Activated CD4-positive, alpha-beta T cell treated with anti-CD3 and anti-CD28 coated beads for 1 hour (primary cell): ENCODE measurements at places on chromosomes 6 and 20.

GRCh38 chr6:43297644-43298564 lies at the start of gene SLC22A7:
TSS of gene SLC22A7 (plus strand) at chr6:43298260. CDS start at chr6:43298359, 99 bp downstream.
- no peak for DNase-seq

DNA sequence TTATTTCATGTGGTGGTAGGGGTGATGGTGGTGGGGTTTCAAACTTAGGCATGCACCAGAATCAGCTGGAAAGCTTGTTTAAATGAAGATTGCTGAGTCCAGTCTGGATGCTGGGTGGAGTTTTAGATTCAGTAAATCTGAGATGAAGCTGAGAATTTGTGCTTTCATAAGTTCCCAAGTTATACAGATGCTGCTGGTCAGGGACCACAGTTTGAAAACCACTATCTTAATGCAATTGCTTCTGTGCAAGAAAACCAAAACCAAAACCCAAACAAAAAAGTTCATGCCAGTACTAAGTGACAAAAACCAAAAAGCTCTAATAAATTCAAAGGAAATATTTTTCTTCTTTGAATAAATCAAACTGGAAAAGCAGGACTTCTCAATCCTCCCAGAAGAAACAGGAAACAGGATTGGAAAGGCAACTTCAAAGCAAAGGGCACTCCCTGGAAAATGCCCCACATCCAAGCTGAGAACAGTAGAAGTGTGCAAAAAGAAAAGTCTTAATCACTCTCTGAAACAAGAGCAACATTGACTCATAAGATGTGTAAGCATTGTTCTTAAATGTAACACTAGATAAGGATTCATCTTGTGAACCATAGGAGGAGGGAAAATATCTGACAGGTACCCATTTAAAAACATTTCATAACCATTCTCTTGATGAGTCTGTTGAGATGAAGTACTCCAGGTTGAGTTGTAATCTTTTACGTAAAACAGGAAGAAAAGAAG lies 481.5 kb upstream of the HSF2 start:
- DNase-seq, result no peak

- DNase-seq, result no peak
Measured at GRCh38 chr6:71411882-71412281, 123.3 kb downstream of the OGFRL1 start.

DNA sequence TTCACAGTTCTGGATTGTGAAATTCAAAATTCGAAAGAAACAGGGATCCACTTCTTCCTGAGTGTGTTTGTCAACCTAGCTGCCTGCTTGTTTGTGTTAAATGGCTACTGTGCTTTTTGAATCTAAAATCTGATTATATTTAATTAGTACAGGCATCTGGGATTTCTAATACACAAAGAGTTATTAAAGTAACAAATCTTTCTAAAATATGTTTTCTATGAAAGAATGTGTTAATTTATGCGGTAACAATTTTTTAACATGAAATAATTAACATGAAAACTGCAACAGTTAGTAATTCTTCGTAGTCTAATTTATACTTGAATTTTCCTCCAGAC lies 81.2 kb upstream of the TRAF3IP2 start:
- DNase-seq, result no peak

DNA sequence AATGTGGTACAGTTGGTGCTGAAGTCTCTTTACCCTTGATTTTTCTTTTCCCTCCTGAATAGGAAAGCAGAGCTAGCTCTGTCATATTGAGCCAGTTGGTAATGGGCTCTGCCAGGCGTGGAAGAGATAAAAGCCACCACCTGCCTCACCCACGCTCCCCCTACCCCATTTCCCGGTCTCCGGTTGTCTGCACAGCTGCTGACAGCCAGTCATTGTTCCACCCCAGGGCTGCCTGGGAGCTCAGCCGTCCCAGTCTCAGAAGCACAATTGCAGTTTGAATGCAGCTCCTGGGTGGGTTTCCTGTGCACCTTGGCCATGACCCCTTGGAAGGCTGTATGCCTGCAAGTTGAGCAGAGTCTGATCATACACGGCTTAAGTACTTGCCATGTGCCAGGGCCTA lies 675.2 kb upstream of the FLRT3 start:
- DNase-seq, result no peak

DNA sequence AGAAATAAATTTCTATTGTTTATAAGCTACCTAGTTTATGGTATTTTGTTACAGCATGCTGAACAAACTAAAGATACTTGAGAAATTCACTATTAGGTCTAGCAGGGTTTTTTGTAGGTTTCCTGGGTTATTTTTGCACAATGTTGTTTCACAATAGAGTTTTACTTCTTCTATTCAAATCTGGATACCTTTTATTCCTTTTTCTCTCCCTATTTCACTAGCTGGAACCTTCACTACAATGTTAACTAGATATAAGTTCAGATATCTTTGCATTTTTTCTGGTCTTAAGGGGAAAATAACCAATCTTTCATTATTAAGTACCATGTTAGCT lies 237.7 kb upstream of the CITED2 start:
- no peak for DNase-seq

- no peak for DNase-seq
Measured at GRCh38 chr6:50635429-50635828, 77.9 kb upstream of the TFAP2D start.

GRCh38 chr6:165751486-165751885 lies 88.4 kb upstream of the PDE10A start:
- DNase-seq, result no peak

GRCh38 chr20:48850257-48850976 lies 22.6 kb upstream of the PREX1 start:
- no peak for DNase-seq

DNA sequence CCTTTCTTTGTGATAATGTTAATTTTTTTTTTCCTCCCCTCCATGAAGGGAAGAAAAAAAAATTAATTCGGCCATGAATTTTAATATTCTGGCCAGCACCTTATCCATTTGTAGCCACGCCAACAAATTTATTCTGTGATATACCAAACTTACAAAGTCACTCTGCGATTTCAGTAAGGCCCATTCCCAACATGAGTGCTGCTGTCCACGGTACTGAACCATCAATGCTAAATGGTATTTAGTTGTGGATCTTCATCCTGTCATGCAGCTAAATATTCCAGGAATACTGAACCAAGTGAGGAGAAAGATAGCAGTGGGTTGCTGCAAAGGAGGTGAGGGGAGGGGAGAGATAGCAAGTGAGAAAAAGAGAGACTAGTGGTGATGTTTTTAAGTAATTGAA lies 19.5 kb upstream of the RSPH4A start:
- no peak for DNase-seq

GRCh38 chr6:31945507-31946369 lies at the start of gene CFB:
TSS of gene CFB (plus strand) at chr6:31946095. CDS start at chr6:31946222, 127 bp downstream.
- DNase-seq, result no peak

GRCh38 chr6:43186019-43186418 lies 4.0 kb downstream of the CUL9 start:
- no peak for DNase-seq

GRCh38 chr6:74677463-74677862 lies 528.4 kb downstream of the COL12A1 start:
- no peak for DNase-seq

DNA sequence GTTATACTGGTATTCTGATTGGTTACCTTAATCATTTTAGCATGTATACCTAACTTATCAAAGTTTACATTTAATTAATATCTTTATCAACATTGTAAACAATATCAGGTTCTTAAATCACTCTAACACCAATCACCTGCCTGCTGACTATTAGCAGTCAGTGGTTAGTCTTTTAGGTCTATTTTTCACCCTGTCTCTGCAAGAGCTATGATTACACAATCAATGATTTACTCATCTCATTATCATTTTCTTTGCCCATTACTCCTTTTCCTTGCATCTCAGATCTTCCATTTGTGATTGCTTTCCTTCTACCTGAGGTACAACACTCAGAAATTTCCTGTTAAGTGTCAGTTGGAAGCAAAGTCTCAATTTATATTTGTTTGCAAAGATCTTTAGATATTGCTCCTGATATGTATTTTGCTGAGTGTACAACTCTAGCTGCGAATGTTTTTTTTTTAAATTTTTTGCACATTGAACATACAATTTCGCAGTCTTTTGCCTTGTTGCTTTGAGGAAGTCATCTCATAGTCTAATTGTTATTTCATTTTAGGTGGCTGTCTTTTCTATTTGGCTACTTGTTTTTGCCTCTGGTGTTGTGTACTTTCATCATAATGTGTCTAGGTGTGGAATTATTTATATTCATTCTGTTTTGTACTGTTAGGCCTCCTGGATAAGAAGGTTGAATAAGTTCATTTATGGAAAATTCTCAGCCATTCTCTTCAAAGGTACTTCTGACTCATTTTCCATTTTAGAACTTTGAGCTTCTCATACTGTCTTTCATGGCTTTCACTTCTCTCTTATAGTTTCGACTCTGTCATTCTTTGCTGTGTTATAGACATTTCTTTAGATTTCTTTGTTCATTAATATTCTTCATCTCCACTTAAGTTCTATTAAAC lies 104.9 kb upstream of the CEP162 start:
- DNase-seq, result no peak

GRCh38 chr20:17836303-17836861 lies 132.2 kb downstream of the SNX5 start:
- DNase-seq, result no peak

- DNase-seq, result no peak
Measured at GRCh38 chr6:169221264-169221663, 32.4 kb downstream of the THBS2 start.

DNA sequence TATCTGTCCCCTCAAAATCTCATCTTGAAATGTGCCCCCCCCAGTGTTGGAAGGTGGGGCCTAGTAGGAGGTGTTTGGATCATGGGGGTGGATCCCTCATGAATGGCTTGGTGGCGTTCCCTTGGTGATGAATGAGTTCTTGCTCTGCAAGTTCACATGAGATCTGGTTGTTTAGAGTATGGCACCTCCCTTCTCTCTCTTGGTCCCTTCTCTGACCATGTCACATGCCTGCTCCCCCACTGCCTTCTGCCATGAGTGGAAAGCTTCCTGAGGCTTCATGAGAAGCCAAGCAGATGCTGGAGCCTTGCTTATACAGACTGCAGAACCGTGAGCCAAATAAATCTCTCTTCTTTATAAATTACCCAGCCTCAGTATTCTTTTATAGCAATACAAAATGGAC lies 70.9 kb downstream of the MAN1A1 start:
- no peak for DNase-seq

DNA sequence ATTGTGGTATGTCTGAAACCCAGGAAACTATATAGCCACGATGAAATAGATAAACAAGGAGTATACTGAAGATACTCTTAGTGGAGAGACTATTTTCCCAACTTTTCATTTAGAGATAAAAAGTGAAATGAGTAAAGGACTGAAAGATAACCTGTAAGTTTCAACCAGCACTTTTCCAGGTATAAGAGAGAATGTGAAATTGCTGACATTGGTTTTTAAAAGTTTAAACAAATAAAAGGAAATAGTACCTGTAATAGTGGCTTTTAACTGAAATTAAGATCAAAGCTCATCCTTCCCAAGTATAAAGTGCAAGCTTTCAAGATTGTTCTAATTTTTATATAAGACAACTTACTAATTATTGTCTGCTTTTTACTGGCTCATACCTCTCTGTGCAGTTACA lies 130.2 kb upstream of the CCN2 start:
- DNase-seq, result no peak

DNA sequence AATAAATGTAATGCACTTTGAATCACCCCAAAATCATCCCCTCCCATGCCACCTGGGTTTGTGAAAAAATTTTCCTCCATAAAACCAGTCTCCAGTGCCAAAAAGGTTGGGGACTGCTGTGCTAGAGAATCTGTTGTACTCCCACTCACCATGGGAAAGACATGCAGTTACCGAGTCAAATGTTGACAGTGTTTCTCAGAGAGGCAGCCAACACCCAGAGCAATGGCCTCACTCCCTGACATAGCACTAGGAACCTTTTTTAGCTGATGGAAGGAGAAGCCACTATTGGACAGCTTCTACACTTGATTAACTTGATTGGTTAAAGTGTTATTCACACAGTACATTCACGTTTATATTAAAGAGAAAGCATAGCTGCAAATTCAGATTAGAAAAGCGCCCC lies 59.8 kb upstream of the MANEA start:
- DNase-seq, result no peak

DNA sequence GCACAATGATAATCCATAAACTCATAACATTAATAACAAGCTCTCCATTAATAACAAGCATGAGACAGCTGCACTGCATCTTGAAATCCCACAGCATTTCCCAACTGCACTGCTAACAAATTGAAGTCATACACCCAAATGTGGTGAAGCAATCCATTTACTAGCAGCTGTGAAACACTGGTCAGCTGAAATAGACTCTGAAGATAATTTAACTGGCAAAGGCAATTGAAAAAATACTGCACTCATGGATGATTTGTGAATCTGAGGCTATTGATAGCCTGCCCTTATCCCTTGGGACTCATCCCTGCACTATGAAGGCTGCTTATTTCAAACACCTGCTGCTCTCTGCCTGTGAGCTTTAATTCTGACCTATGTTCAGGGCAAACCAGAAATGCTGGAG lies 49.1 kb upstream of the PLCB1 start:
- no peak for DNase-seq

DNA sequence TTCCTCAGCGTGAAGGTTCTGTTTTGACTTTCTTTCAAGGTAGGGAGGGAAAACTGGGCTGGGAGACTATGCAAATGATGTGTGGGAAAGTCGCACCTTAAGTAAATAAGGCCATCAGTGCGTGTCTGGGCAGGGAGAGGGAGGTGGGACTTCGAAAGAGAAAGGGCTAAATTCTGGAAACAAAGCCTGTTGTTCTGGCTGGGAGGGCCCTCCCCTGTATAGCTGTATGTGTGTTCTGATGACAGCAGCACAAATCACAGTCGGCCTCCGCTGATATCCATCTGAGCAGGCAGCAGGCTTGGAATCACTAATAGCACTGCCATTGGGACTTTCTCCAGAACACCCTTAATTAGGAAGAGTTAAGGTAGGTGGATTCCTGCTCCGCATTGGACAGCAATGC lies 19.2 kb downstream of the JAG1 start:
- DNase-seq, result no peak

- DNase-seq, result no peak
Measured at GRCh38 chr6:150273457-150274309, 95.1 kb upstream of the IYD start.
